H9 (cell line): ENCODE measurements at places on chromosomes 11 and 22. TPM values are rescaled to one million over a fixed set of nuclear protein-coding genes. Genes with fewer than 3 reads are reported as not detected.

The IGSF9B gene
- 25.7 and 26.3 TPM in 2 replicates for total RNA-seq

The ST13 gene
- total RNA-seq, result 345 and 353 TPM in 2 replicates

The GNG3 gene
- 3.2 and 3.4 TPM in 2 replicates for total RNA-seq

The TIMM10 gene
- 126 and 130 TPM in 2 replicates for total RNA-seq

DNA sequence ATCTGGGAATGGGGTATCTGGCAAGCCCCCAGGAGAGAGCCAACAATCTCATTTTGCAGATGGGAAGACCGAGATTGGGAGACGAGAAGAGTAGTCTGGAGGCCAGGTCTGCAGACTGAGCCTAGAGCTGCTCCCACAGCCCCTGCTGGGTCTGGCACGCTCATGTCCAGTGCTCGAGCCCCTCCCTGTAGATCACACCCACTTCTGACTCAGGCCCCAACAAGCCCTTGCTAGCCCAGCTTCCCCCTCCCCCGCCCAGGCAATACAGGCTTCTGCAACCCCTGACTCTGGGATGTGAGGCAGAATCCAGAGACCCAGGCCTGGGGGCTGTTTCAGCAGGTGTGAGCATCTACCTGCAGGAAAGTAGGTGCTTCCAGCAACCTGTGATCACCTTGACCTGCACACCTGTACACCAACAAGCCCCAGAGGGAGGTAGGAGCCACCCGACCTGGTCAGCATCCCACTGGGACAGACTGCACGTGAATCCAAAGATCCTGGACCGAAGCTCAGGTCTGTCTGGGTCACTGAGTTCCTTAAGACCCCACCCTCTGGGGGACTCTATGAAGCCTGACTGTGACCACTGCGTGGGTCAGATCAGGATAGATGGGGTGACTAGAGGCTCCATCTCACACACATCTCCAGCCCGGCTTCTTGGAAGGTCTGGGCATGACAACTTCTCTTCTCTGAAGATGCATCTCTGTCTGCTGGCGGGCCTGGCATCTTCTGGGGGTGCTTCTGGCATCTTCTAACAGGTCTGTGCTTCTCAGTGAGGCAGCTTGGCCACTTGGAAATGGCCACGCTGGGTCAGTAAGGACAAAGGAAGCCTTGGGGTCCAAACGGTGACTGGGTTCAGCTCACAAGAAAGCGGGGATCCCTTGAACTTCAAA, 29.3 kb downstream of the LINC01488 start:
- no peak for DNase-seq

- DNase-seq, result no peak
Measured at GRCh38 chr11:128715691-128716561, 22.1 kb downstream of the FLI1 start.

DNA sequence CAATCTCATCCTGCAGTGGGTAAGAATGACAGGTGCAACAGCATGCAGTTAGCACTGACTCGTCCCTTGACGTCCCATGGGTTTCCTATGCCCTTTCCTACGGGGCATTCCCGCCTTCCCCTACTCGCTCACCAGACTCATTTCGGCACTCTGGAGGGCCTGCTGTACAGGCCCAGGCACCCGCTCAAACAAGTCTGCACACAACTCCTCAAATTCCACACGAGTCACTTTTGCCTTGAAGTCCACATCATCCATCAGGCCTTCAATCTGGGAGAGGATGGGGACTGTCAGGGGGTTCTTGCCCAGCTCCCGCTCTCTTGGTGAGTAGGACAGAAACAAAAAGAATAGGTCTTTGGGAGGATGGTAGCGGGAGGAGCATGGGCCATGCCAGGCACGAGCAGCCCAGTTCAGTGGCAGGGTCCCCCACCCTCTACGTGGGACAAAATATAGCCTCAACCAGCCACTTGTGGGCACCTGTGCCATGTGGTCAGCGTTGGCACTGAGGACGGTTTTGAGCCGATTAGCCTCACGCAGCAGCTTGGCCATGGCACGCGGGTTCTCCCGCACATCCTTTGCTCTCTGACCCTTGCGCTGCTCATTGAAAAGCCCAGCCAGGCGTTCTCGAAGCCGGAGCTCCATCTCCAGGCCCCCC, 4.7 kb downstream of the HYOU1 start:
- no peak for DNase-seq

- DNase-seq, result no peak
Measured at GRCh38 chr11:22657101-22657694, 9.2 kb upstream of the GAS2 start.

- no peak for DNase-seq
Measured at GRCh38 chr11:123431619-123432018, 1.6 kb downstream of the GRAMD1B start.

DNA sequence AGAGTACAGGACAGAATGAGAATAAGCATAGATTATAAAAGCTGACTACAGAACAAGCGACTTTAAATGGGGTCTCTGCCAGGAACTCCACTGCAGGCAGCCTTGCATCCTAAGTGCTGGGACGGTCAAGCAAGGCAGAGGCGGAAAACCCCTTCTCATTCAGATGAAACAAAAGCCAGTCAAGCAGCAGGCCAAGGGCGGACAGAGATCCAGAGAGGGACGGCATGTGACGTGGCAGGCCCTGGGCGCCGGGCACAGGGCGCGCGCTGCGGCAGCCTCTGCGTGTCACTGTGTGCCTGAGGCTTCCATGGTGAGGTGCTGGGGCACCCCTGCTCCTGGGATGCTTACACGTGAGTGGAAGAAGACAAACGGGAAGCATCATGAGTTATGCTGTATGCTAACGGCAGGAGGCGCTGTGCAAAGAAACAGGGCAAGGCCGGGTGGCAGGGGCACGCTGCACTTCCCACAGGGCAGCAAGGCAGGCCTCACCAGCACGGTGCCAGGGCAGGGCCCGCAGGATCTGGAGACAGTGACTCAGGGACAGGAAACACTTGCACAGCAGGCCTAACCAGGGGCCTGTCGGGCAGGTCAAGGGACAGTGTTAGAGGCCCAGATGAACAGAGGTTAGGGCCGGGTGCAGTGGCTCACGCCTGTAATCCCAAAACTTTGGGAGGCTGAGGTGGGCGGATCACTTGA, 6.2 kb downstream of the TOLLIP start:
- peak; percentile 68 for DNase-seq

DNA sequence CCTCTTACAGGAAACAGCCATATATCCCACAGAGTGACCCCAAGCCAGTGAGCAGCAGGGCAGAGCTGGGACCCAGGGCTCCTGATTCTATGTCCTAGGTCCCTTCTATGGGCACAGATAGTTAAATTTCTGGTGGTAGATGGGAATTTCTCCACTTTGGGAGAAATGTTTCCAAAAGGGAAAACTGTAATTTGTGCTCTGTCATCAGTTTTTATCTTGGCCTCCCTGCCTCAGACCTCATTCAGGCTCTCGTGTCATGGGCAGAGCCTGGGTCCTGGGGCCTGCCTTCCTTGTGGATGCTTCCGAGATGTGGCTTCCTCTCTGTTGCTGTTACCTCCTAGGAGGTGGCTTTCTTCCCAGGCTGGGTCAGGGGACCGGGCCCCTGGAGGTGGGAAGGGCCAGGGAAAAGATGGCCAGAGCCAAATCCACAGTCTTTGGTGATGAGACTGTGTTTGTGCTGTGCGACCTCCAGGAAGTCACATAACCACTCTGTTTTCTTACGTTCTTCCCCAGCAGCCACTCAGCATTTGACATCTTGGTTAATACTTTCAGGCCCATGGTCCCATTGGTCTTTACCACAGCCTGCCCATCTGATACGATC, 8.6 kb downstream of the LRRC32 start:
- no peak for DNase-seq

DNA sequence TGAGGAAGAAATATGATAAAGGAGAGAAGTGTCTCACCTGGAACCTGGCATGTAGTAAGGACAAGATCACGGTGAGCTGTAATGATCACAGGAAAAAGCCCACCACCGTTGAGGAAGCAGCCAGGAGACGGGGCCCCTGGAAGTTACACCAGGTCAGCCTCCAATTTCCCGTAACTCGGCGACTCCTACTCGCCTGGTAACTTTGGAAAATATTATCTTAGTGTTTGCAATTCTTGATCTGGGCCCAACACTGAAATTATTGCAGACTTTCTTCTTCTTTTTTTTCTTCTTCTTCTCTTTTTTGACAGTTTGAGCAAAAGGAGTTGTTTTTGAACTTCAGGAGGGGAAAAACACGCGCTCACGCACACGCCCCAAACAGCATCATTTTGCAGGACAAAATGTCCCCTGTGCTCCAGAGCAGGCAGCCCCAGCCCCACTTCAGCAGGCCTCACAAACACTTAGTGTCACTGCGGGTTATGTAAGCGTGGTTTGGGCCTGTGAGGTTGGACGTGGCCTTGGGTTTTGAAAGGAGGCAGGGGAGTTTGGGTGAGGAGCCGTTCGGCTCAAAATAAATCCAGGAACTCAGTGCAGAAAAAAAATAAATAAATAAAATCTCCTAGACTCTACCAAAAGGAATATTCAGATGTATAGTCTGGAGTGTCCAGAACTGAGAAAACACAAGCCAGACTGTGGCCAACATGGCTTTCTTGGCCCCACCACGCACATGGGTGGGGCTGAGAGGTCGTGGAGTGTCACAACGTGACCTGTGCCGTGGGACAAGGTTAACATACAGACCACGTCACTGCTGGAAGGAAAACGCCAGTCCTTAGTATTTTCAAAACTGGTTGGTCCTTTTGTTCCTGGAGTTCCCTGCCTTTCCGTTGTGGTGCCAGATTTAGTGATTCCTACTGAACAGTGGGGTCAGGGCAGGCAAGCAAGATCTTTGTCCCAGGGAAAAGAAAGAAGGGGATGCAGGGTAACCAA, 26.3 kb upstream of the MN1 start:
- DNase-seq, result no peak

DNA sequence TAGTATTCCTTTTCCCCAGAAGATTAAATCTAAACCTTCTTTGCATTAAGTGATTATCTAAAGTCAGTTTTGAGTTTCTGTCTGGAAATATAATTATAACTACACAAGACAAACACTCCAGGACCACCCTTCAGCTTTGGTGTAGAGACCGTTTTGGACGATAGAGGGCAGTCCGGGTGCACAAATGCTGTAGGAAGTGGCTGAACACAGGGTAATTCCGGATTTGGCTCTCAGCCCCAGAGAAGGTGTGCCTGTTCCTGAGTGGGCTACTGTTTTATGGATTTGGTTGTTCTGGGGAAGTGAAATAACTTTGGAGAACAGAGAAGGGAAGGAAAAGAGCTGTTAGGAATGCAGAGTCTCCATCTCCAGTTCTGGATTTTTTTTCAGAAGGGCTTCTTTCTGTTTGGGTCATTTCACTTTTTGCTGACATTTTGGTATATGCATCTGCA, 14.8 kb downstream of the EXT2 start:
- DNase-seq, result peak; percentile 50

GRCh38 chr11:13223112-13223511, 54.5 kb upstream of the BMAL1 start:
- DNase-seq, result no peak

DNA sequence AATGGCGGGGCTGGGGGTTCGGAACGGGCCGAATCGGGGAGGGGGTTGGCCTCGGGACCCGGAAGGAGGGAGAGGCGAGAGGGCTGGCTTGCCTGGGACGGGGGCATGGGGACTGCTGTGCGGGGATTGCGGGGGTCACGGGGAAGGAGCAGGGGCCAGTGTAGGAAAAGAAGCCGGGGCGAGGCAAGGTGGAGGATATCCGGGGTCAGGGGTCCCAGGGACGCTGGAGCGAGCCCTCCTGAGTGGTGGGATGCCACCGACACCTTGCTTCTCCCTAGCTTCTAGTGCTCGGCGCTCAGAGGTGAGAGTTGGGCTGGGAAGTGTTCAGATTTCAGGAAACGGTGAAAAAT, 426 bp upstream of the GDPD5 start:
- no peak for DNase-seq

GRCh38 chr11:75802913-75803820, 11.8 kb upstream of the UVRAG start:
- DNase-seq, result peak; percentile 72

- DNase-seq, result no peak
Measured at GRCh38 chr11:45511566-45511965, 153.9 kb downstream of the CHST1 start.

DNA sequence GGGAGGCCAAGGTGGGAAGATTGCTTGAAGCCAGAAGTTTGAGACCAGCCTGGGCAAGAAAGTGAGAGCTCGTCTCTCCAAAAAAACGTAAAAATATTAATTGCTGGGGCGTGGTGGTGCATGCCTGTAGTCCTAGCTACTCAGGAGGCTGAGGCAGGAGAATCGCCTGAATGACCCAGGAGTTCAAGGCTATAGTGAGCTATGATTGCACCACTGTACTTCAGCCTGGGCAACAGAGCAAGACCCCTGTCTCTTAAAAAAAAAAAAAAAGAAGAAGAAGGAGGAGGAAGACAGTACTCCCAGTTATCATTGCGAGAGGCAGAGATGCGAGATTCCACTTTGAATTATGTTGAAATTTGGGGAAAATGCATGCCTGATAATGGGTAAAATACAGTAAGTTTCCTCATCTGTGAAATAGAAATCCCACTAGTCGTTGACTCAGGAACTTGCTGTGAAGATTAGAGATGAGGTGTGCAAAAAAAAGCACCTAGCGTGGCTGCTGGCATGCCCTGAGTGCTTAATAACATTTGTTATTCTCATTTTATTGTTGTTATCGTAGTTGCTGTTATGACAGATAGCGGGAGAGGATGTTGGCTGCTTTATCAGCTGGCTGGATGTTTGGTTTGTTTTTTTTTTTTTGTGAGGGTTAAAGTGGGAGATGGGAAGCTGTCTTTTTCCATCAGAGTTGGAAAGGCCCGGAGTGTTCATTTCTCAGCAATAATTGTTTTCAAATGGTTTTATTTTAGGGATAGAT, 33.4 kb downstream of the BCR start:
- DNase-seq, result no peak

- no peak for DNase-seq
Measured at GRCh38 chr22:24400034-24400725, 27.2 kb upstream of the ADORA2A start.

- DNase-seq, result no peak
Measured at GRCh38 chr11:88169881-88170280, 5.4 kb downstream of the RAB38 start.

DNA sequence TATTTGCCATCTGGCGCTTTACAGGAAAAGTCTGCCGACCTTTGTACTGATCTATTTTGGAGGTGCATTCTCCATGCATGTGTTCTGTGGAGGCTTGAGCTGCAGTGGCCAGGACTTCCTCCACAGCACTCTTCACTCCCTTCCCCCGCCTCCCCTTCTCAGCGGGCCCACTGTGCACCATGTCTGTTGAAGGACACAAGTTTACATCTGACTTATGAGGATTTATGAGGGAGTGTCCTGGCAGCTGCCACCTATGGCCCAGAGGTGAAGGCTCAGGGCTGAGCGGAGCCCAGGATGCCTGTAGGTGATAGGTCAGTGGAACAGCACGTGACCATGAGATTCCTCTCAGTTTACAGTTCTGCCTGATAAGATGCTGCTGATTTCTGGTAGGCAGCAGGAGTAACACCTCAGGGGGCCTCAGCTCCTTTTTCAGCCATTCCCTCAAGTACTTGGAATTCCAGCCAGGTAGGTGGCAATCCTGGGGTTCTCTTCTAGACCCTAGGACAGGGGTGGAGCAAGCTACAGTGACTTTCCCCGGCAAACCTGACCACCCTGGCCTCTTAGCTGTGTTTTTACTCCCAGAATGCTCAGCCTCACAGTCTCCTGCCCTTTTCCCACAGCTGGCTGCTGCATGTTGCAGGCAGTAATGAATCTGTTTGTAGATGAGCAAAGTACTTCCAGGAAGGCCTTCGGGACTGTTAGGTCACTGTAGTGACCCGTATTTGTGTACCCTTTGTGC, 59.9 kb downstream of the PPFIBP2 start:
- peak; percentile 57 for DNase-seq

GRCh38 chr11:13118194-13118593, 109.1 kb downstream of the RASSF10 start:
- no peak for DNase-seq
